AG04450 (cell line): ENCODE measurements at places on chromosomes 11 and 22.

- no peak for DNase-seq
Measured at GRCh38 chr11:87299041-87299481, 261.3 kb downstream of the TMEM135 start.

DNA sequence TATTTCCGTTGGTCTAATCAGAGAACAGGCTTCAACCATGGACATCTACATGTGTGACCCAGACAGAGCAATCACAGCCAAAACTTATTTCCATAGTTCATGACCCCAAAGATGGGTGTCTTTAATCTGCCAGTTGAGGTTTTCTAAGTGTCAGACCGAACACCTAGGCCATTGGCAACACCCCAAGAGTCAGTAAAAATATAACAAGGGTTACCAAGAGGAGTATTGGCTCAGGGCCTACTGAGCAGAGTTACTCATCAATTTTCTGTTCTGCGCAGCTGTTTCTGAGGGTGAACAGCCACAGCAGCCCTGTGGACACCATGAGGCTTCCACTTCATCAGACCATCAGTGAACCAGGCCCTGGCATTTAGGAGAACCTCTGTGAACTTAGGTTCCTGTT, 18.8 kb downstream of the GUCD1 start:
- DNase-seq = no peak

DNA sequence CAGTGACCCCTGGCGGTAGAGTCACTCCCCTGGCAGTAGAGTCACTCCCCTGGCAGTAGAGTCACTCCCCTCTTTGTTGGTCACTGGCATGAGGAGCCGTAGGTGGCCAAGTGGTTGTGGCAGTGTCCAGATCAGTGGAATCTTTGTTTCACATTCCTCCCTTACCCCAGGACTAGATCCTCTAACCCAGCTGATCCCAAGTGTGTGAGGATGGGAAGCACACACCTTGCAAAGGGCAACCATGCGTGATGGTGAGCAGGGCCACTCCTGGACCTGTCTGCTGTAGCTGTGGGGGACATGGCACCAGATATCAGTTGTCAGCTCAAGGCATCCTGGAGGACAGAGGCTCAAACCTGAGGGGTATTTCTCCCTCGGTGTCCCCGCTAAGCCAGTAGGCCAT, 37.8 kb downstream of the OSBP2 start:
- DNase-seq = no peak

DNA sequence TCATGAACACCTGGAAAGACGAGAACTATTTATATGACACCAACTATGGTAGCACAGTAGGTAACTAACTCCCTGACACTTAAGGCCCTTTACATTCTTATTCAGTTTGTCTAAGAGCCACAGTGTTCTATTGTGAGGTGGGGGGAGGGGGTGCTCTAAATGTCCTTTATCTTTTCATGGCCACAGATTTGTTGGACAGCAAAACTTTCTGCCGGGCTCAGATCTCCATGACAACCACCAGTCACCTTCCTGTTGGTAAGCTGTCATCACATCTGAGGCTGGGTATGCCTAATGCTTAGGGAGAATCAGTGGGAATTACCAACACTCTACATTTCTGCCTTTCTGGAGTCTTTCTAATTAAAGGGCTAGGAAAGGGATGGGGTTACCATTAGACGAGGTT, 30.7 kb downstream of the EHF start:
- no peak for DNase-seq

- no peak for DNase-seq
Measured at GRCh38 chr11:1333860-1334259, 24.4 kb upstream of the TOLLIP start.

GRCh38 chr11:78392854-78393253, 24.8 kb downstream of the GAB2 start:
- no peak for DNase-seq

DNA sequence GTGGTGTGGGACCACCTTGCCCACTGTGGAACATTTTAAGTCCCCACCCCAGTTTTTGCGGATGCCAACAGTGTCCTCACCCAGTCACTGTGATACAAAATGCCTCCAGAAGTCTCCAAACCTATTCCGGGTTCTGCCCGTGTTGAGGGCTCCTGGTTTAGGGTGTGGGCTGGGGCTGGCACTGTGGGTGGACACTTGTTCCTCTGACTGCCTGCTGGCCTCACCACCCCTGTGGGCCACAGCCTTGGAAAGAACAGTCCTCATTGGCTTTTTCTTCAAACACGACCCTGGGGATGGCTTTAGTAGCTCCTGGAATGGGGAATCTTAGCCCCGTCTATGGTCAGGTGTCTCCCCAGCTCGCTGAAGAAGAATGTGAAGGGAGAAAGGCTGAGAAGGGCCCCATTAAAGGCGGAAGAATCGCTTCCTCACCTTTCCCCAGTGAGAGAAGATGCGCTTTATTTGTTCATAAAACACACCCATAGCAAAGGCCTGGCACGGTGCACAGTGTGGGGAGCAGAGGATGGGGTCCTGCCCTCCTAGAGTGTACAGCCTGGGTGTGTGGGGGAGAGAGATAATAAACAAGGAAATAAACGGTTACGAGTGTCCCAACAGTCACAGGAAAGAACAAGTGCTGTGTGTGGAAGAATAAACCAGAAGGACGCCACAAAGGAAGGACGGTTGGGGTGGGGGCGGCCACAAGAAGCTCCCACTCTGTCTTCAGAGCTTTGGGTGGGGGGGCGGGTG, 91.6 kb upstream of the SLC22A12 start:
- DNase-seq = no peak

DNA sequence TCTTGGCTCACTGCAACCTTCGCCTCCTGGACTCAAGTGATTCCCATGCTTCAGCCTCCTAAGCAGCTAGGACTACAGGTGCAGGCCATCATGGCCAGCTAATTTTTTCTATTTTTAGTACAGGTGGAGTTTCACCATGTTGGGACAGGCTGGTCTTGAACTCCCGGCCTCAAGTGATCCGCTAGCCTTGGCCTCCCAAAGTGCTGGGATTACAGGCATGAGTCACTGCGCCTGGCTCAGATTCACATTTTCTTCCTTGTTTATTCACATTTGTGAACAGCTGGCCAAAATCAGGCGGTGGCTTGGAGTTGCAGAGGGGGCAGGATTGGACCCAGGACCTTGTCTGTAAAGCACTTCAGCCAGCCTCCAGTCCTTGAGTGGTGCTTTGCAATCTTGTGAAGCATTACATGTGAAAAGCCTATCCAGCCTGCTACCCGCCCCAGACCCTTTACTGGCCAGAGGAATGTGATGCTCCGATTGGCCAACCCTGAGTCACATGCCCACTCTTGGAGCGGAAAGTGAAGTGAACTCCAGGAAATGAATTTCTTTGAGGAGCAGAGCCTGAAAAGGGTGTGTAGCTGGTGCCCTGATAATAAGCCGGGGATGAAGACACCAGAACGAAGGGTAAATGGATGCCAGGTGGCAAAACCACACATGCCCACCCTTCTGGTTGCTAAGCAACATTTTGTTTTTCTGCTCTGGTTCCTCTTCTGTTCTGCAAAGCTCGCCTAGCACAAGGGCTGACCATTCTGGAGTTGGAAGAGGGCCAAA, 62.6 kb upstream of the PTPRJ start:
- peak; percentile 98 for DNase-seq

DNA sequence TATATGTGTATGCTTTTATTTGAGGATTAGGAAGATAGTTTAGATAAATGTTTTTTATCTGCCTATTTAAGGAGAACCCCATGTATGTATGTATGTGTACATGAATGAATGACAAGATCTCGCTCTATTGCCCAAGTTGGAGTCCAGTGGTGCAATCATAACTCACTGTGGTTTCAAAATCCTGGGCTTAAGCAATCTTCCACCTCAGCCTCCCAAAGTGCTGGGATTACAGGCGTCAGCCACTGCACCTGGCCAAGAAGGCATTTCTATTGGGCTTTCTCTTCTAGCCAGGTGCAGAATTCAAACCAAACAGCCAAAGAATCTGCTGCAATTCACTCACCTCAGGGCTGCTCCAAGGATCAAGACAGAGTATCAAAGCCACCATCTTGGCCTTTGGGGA, 25.5 kb upstream of the DGKZ start:
- DNase-seq = no peak

GRCh38 chr11:34356130-34356529, 1.7 kb downstream of the ABTB2 start:
- DNase-seq = no peak

DNA sequence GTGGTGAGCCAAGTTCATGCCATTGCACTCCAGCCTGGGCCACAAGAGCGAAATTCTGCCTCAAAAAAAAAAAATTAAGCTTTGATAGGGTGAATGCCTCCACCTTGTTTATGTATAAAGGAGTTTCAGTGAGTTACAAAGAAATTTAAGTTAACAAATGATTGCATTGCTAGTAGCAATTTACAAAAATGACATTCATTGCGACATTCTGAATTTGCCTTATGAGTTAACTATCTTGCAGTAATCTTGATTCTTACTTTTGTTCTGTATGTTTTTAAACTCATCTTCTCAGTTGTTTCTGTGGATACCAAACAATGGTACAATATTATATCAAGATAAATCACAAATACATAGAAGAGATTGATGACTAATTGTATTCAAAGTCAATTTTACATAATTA, 207.0 kb downstream of the DDX10 start:
- DNase-seq = no peak

DNA sequence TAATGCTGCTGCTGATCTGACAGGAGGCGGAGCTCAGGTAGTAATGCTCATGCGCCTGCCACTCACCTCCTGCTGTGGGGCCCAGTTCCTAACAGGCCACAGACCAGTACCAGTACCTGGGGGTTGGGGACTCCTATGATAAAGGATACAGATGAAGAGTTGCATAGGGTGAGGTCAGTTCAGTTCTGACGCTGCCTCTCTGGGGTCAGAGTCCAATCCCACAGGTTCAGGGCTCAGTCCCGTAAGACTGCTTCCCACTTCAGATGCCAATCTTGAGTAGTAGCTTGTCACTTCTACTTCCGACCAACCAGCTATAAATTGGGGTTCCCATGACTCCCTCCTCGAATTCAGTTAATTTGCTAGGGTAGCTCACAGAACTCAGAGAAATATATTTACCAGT, 8.6 kb downstream of the ASRGL1 start:
- DNase-seq = no peak

DNA sequence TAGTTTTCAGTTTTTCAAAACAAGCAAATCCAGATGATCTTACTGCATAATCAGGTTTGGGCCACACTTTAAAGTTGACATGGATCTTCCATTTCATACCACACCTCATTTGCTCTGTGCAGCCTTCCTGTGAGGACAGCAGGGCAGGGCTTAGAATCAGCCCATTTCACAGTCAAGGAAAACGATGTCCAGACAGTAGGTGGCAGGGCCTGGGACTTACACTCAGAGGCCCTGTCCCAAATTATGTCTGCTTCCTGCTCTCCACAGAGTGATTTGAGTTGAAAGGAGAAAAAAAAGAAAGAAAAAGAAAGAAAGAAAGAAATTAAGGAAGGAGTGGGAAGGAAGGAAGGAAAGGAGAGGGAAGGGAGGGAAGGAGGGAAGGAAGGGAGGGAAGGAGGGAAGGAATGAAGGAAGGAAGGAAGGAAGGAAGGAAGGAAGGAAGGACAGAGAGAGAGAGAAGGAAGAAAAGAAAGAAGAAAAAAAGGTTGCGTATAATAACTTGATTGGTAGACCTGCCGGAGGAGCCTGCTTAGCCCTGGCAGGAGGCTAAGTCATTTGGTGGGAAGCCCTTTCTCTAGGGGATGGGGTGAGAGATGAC, 23.6 kb downstream of the TSKU start:
- no peak for DNase-seq

- DNase-seq = no peak
Measured at GRCh38 chr22:42296381-42296853, 26.0 kb upstream of the TCF20 start.

GRCh38 chr11:74950374-74950969, 1.4 kb downstream of the SPCS2 start:
- DNase-seq = no peak

GRCh38 chr11:59560702-59561473, 49.5 kb downstream of the OR4D9 start:
- no peak for DNase-seq

DNA sequence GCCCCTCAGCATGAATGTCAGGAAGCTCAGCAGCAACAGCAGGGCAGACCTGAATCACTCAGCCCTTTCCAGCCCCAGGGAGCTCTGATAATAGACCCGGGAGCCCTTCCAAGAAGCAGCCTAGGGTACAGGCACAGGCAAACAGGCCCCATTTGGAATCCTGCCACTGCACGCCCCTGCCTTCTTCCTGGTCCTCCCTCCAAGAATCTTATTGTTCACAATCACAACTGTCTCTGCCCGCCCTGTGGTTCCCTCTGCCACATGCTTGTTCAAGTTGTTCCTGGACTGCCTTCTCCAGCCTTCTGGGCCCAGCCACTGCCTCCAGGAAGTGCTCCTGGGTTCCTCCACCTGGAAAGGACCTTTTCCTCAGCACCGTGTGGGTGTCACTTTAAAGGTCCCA, 54.6 kb downstream of the LRRC32 start:
- no peak for DNase-seq

DNA sequence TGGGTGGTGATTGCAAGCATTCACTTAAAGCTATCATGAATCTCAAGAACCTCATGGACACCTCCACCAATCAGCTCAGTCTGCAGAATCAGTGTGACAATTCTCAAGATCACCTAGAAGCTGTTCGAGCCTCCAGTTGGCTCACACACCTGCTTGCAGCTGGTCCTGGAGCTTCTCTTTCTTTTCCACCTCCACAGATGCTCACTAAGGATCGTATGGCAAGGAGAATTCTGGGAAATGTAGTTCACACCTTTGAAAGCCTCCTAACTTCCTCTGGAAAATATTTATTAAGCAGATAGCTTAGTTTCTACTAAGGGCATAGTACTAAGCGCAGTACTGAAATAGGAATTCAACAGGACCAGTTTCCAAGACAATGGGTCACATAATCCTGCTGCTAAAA, 26.2 kb downstream of the FSHB start:
- no peak for DNase-seq

DNA sequence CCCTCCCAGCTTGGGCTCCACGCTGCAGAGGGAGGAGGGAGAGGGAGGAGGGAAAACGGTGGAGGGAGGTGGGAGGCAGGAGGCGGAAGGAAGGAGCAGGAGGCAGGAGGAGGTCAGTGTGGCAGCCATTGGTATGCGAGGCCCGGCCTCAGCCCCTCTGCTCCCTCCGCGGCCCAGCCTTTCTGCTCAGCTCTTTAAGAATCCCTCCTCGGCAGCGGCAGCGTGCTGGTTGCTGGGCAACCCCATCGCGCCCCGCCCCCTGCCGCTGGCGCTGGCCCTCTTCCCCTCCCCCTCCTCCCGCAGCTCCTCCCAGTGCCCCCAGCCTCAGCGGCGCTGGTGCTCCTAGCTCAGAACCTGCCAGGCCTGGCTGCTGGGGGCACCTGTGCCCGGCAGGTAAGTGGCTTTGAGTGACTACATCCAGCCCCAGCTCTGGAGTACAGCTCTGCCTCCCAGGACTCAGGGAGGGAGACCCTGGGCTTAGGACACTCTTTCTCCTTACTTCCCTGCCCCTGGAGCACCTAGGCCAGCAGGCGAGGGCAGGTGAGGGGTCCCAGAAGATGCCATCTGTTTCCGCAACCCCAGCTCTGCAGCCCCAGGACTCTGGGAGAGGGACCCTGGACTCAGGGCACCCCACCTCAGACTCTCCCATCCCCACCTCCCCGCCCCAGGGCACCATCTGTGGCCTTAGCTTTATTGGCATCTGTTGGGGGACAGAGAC, 7.2 kb upstream of the FLRT1 start:
- no peak for DNase-seq
